ENCODE measurements at places on chromosomes 5 and 9.
A peak's percentile ranks its signal among the peaks of the same experiment; 100 is the strongest.

DNA sequence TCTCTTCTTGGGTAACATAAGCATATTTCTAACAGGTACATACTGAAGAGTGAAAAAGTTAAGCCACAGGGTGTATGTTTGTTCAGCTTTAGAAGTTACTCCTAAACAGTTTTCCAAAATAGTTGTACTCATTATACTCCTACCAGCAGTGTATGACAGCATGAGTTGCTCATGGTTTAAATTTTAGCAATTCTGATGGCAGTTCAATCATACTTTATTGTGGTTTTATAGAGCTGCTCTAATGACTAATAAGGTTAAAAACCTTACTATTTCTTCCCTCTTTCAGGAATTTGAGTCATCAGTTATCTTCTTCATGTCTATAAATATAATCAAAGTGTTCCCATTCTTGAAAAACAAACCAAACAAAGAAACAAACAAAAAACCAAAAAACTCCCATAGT lies 81.5 kb downstream of the CAAP1 start:
- DNase-seq = no peak

GRCh38 chr9:93376411-93376810 lies 75.1 kb upstream of the FAM120A start:
- DNase-seq = no peak

DNA sequence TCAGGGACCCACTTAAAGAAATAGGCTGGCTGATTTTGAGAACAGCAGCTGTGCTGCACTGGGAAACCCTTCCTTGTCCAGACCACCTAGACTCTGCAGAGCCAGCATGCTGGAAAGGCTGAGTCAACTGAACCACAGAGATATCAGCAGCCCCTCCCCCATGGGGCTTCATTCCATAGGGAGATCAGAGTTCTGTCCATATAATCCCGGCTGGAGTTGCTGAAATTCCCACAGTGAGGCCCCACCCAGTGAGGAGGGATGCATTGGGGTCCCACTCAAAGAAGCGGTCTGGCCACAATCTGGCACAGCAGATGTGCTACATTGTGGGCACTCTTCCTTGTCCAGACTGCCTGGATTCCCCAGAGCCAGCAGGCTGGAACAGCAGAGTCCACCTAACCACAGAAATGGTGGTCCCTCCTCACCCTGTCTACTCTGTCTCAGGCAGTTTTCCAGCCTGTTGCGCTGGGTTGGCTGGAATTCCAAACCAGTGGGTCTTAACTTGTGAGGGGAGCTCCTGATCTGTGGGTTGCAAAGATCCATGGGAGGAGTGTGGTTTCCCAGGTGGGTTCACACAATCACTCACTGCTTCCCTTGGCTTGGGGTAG lies 127.1 kb downstream of the RNF180 start:
- DNase-seq = no peak

GRCh38 chr5:6758706-6759105 lies 45.5 kb downstream of the TENT4A start:
- no peak for DNase-seq

GRCh38 chr9:128495804-128496417 lies 8.6 kb upstream of the GLE1 start:
- DNase-seq = no peak

DNA sequence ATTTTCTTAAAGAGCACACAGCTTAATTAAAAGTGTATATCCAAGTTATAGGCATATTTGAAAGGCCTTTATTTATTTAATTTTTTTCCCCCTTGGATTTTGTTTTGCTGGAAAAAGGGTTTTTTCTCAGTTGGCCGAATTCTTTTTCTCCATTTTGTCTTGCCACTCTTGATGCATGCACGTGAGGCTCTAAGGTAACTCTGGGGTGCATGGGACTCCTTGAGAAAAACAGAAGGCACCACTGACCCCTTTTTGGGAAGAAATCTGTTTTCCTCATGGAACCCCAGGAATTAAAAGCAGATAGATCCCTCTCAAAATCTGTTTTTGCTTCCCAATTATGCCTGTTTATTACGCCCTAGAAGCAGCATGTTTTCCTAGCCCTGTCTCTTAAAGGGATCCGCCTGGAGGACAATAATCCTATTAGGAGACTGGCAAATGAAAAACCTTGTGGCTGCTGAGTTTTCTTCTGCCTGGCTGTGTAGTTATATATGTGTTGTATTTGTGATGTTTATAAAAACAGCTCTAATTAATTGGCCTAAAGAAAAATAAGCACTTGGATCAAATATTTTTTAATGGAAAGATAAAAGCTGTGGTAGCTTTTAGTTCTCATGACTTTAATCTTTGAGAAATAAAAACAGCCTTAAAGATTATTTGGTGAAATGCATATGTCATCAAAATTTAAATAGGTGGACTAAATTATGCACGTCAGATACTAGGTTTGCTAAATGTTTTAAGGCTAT lies 435.1 kb upstream of the CDH9 start:
- DNase-seq = no peak

DNA sequence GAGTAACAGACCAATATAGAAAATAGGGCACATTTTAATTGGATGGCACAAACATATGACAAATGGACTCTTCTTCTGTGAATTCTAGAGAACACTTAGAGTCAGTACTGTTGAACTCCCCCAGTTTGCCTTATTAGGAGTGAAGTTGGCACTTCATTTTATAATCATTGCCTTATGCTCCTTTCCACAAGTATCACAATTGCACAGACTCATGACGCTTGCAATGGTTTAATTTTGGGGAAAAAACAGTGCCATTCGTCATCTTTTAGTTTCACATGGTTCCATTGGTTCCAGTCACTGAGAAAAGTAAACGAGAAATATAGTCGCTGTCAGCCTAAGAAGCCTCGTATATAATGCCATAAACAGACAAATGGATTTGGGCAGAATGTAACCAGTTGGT lies 71.2 kb downstream of the LURAP1L start:
- DNase-seq = no peak

- no peak for DNase-seq
Measured at GRCh38 chr5:138867011-138867410, 8.1 kb downstream of the LRRTM2 start.

GRCh38 chr9:110521206-110521605 lies 58.3 kb downstream of the SVEP1 start:
- no peak for DNase-seq

DNA sequence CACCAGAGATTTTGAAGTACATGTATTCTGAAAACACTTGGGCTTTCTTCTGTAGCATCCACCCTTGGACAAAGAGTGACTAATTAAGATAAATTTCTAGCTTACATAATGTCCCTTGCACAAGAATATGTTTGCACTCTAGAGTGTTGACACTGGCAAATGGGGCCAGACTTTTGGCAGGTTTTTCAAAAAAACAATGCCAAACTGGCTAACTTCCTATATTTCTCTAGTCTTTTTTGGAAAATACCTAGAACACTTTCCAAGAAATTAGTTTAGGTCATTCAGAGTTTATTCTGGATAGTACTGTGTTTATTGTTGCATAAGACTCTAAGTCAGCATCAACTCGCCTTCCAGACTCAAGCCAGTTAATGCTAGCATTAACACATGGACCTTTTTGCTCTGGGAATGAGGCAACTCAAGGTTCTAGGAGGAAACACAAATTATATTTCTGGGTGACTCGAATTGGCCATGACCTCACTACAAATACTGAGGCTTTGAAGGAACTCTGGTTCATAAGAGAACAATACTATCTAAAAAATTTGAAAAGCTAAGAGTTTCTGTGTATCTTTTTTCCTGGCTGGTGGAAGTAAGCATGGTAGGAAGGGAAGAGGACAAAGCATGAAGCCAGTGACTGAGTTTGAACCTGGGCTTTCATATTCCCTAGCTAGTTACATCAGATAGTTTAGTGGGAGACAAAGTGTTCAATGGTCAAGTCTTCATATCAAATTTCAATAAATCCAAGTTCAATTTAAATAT lies 101.6 kb downstream of the NREP start:
- no peak for DNase-seq

DNA sequence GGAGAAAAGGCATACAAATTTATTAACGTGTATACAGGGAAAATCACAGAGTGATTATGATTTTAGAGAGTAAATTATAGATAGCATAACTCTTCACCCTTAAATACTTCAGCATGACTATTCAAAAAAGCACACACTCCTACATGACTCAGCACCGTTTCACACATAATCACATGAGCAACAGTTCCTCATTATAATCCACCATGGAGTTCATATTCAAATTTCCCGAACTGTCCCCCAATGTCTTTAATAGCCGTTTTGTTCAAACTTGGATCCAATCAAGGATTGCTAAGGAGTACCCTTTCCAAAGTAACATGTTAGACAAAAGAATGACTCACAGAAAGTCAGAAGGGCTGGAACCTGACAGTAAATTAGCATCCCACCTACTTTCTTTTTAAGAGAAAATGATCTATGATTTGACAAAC lies 32.1 kb downstream of the RAPGEF1 start:
- no peak for DNase-seq

- DNase-seq = peak; percentile 84
Measured at GRCh38 chr9:128098297-128099230, 29.0 kb downstream of the PTGES2 start.

GRCh38 chr5:40276426-40277102 lies 403.2 kb upstream of the PTGER4 start:
- no peak for DNase-seq

DNA sequence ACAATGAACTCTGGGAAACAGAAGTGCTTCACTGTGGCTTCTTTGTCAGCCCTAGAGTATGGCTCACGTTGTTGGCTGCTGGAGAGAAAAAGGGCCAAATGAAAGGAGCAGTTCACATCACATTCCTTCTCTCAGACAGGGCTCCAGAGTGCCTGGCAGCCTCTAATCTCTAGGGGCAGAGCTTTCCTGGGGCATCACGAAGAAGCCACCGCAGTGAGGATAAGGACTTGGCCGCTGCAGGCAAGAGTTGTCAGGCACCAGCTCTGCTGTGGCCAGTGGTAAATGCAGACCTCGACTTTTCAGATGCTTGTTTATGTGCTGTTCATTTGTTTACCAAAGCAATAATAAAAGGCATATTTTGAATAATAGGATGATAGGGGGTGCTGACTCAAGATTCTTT lies 227.2 kb downstream of the ICE1 start:
- DNase-seq = no peak

DNA sequence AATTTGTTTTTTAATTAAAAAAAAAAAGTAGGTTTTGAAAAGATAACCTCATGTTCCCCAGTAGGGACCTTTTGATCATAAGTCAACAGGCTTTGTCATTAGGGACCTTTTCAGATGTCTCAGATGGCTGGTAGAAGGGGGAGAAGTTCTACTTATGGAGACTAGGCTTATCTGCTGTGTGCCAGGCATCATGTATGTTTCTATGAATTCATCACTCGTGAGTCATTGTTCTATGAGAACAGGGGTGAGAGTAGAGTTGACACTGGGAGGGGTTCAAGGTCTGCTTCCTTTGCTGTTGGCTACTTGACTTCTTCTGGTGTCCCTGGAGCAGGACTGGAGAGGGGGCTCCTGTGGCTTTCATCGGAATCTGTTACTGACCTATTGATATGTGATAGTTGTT lies 138.8 kb downstream of the KDM4C start:
- DNase-seq = no peak

GRCh38 chr9:112050544-112051475 lies 124.3 kb downstream of the SUSD1 start:
- DNase-seq = no peak

- DNase-seq = no peak
Measured at GRCh38 chr5:10381803-10382202, 28.3 kb downstream of the MARCHF6 start.

- no peak for DNase-seq
Measured at GRCh38 chr9:99666571-99666970, 155.1 kb upstream of the NR4A3 start.

GRCh38 chr5:159018855-159019254 lies 80.9 kb downstream of the EBF1 start:
- DNase-seq = no peak

- no peak for DNase-seq
Measured at GRCh38 chr5:37495668-37496347, 116.7 kb downstream of the WDR70 start.

DNA sequence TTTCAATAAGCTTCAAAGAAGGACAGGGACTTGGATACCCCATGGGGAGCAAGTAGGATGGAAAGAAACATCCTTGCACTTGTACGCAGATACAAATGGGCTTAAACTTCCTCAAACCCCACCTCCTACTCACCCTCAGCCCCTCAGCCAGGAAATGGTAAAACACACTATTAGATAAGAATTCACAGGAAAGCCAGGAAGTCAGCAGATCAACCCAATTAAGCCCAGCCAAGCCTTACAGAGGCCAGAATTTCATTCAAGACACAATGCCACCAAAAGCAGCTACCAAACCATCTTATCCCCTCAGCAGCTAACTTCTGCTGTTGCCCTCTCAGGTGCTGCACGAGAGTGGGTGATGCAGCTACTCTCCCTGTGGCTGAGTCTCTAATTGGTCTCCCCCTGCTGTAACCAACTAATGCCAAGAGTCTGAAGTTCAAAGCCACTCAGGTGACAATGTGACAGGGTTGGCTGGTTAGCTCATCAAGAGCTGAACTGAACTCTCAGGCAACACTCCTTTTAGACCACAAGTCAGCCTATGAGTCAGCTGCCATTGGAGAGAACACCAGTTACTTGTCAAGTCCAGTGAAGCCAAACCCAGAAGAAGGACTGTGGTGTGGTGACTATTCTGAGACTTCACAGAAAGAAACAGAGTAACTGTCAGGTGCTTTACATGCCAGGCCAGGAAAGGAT lies 201.9 kb downstream of the ZNF608 start:
- no peak for DNase-seq

- no peak for DNase-seq
Measured at GRCh38 chr9:3246241-3246640, 279.6 kb downstream of the RFX3 start.

DNA sequence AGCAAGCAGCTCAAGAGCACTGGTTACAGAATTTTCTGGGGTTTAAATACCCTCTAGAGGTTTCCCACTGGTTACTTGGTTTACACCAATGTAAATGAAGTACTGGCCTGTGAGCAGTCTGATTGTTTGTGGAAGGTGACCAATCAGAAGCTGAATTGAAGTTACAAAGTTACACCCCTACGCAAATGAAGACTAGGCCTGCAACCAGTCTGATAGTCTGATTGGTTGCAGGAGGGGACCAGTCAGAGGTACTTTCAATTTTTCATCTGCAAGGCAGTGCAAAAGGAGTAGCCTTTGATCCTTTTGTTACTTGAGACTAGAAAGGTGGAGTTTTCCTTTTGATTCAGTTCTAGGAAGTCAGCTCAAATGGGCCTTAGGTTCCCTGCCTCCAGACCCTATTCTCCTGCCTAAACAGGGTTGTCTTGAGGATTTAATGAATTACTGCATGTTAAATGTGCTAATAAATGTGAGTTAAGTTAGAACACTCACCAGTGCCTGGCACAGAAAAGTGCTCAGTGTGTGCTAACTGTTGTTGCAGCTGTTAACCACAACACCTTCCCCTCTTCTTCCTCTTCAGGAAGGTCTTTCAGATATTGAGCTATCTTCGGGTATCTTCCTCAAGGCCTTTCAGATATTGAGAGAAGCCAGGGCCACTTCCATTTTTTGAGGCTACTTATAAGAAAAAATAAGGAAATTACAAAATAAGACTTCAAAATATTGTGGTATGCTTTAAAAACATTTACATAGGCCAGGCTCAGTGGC lies 32.1 kb upstream of the CLINT1 start:
- DNase-seq = no peak

- DNase-seq = no peak
Measured at GRCh38 chr9:2624051-2624682, 2.6 kb downstream of the VLDLR start.

All from substantia nigra (tissue), 51 donors.